ENCODE measurements at places on chromosomes 16 and 17. TPM values are rescaled to one million over a fixed set of nuclear protein-coding genes. Genes with fewer than 3 reads are reported as not detected.

Gene MT1M
- total RNA-seq, result 4.5 TPM

Gene CD300LG
- total RNA-seq, result not detected

Gene BPTF
- total RNA-seq, result 23.8 TPM

Gene NTN3
- total RNA-seq, result not detected

Gene SPIRE2
- 1.8 TPM for total RNA-seq

Gene WNT9B
- not detected for total RNA-seq

GRCh38 chr17:4580291-4580690 is 4.0 kb upstream of the SMTNL2 start:
- DNase-seq, result no peak

- DNase-seq, result no peak
Observed at GRCh38 chr16:29862383-29862883, 593 bp downstream of the CDIPT start.

- peak; percentile 60 for DNase-seq
Observed at GRCh38 chr17:66673668-66674276, 161.1 kb upstream of the CACNG5 start.

DNA sequence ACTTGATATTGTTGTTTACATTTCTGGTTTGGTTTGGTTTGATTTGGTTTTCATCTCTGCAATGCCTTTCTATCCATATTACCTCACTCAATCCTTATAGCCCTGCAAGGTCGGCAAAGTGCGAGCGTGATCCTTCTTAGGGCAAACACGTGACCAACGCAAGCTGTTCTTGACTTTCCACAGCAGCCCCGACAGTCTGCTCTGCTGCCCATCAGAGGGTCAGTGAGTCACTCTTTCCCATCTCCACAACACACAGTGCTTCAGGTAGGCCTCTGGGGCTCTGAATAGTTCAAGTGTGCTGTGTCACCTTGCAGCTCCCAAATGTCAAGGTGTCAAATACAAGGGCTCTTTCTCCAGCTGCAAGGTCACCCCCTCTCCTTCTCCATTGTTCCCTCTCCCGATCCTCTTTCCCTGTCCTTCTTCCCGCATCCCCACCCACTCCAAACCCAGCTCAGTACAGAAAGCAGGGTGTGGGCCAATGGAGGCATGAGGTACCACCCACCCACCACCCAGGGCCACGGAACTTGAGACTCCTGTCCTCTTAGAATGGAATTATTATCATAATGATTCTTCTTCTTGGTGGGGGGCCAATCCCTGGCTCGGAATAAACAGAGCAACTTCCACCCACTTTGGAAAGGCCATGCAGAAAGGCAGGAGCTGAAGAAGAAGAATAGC is 139.7 kb downstream of the SLC39A11 start:
- DNase-seq, result no peak

- peak; percentile 79 for DNase-seq
Observed at GRCh38 chr17:72515291-72516065, 394.7 kb downstream of the SOX9 start.

DNA sequence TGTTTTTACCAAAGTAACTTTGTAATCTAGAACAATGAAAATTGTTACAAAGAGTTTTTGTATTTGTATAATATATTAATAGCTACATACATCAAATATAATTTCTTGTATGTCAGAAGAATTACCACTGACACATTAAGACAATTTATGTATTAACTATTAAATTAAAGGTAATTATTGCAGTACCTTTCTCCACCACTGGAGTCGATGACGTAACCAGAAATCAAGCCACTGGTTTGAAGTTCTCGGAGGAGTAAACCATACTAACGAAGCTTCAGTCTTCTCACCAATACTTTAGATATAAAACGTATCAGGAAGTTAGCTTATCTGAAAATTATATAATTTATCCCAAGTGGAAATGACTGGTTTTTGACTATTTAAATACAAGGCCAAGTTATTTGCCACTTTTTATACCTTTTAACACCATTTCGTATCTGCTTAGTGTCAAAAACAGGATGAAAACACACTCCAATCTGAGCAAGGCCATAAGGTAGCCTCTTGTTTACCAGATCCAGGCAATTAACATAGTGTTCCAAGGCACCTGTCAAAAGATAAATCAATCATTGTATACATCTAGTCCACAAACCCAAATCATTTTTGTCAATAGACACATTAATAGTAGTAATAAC is 4.3 kb downstream of the POLG2 start:
- peak; percentile 14 for DNase-seq

DNA sequence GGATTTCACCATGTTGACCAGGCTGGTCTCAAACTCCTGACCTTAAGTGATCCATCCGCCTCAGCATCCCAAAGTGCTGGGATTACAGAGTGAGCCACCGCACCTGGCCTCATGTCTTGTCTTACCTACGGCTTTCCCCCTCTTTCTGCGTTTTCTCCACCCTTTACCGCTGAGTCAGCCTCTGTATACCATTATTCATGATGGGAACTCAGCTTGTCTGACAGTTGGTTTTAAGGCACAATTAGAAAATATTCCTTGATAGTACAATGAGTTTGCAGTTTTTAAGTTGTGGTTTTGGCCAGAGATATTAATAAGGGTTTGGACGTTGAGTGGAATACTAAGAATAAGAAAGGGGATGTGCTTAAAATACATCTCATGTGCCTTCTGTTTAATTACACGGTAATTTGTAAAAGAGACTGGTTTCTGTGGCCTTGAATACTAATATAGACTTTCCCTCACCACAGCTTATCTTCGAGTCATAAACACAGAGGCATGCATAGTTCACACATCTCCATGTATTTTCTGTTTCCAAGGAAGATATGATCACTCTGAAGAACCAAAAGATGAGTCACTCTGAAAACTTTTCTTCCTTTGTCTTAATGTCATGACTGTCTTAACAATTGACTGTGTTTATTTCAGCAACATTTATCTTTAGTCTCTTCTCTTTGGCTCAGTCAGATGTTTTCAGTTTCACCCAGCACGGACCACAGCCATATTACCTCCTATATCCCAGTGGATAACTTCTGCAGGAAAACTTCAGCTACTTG is 54.4 kb downstream of the PITPNC1 start:
- peak; percentile 91 for DNase-seq

DNA sequence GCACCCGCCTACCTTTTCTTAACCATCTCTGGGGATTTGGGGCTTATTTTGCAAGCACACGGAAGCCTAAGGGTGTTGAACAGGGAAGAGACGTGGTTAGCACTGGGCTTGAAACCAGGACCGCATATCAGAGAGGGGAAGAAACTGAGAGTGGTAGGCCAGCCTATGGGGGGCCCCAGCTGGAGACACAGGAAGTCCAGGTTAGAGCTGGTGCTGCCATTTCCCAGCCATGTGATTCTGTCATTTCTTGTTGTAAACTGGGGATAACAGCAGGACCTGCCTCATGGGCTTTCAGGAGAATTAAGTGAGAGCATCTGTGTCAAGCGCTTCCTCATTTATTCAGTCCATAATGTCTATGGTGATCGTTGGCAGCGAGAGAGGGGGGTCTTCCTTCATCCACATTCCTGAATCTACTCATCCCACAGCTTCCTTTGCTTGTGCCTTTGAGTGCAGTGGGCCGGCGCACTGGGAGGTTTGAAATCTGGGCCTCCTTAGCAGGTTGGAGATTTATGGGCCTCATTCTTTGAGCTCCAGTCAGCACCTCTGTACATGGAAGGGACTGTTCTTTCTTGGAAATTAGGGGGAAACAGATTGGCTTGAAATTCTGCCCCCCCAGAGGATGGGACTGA is 20.1 kb downstream of the NKD1 start:
- no peak for DNase-seq

Data from RPMI7951 (cell line).